ENCODE measurements at places on chromosomes 5 and 9.

GRCh38 chr5:154610321-154611154 is 132.5 kb upstream of the HAND1 start:
- peak; percentile 29 for DNase-seq

DNA sequence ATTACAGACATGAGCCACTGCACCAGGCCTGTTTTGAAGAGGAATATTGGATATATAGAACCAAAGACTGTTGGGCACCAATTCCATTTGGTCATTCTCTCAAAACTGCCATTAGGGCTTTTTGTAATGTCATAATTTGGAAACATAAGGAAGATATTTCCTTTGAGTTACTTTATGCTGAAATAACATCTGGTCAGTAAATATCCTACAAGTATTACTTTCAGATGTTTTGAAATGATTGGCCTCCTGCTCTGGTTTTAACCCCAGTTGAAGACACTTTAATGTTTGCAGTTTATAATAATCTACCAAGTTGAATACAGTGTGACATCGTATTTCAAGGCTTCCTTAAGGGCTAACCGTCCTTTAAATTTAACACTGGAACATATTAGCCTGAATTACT is 33.6 kb downstream of the LRRTM2 start:
- DNase-seq = no peak

- no peak for DNase-seq
These were observed 550.7 kb upstream of the TLE4 start for GRCh38 chr9:79021084-79021483.

GRCh38 chr9:121876255-121876654 is 216.9 kb downstream of the TTLL11 start:
- no peak for DNase-seq

- DNase-seq = no peak
These were observed 14.7 kb upstream of the CSF1R start for GRCh38 chr5:150101023-150101422.
